Cerebellar nuclear complex (tissue), 1 donor: ENCODE measurements at places on chromosomes 13 and 19.

- DNase-seq: no peak
Measured at GRCh38 chr19:15199661-15200552, 888 bp downstream of the NOTCH3 start.

DNA sequence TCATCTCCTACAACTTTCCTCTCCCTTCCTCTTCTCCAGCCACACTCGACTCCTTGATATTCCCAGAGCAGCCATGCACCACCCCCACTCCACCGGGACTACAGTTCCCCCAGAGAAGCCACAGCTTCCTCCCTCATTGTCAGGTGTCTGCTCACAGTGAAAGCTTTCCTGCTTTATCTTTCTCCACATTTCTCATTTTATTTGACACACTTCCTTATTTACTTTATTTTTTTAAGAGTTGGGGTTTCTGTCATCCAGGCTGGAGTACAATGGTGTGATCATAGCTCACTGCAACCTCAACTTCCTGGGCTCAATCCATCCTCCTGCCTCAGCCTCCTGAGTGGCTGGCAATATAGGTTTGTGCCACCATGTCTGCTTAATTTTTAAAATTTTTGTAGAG, 464.6 kb downstream of the MYO16 start:
- DNase-seq: no peak

GRCh38 chr13:111115965-111116521, 933 bp downstream of the ARHGEF7 start:
- no peak for DNase-seq

DNA sequence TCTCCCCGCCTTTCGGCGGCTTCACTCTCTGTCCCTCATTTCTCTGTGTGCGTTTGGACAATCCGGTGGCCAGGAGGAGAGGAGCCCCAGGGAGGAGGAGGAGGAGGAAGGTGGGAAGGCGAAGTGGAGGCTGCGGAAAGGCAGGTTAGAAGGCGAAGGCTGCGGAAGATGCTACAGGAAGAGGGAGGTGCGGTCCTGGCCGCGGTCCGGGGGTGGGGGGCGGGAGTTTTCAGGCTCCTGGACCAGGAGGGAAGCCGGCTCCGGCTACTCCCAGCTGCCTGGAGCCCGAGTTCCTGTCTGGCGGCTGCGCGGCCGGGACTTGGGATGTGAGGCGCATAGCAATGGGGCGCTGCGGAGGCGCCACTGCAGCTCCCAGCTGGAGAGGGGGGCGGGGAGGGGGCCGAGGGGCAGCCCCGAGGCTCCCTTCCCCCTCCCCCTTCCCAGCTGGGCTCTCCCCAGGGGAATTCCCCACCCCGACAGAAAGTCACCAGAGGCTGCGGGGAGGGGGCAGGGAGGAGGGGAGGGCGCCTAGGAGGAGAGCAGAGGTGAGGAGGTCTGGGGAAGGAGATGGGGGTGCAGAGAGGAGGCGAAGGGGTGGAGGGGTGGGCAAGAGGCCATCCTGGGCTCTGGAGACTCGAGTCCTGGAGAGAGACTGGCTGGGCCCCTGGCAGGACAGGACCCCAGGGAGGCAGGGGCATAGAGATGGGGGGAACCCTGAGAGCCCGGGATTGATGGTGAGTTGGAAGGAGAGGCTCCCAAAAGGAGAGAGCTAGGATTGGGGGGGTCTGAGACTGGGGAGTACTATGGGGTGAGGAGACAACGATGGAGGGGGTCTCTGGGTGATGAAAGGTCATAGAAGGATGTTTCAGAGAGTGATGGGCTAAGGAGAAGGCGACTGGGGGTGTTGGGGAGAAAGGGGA, 2.0 kb downstream of the LRRC4B start:
- no peak for DNase-seq

DNA sequence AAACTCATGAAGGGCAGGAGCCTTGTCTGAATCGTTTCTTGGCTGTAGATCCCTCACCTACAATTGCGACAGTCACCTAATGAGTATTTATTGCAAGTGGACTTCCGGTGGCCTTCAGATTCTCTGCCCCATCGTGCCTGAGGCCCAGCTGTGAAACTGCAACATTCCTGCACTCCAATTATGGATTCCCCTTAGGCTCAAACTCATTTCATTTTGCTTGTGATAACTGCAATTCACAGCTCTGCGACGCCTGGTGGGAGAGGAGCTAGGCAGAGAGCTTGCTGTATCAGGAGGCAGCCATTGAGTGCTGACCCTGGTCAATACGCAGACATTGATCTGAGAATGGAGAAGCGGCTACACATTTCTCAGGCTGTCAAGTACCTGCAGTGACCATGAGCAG, 59.0 kb downstream of the CCDC70 start:
- no peak for DNase-seq

- DNase-seq: peak; percentile 92
Measured at GRCh38 chr19:58475714-58476497, at the start of gene ZNF446. Gene ZNF446, plus strand, starts transcription at chr19:58476352. Its CDS starts 867 bp downstream, at chr19:58477219.

- no peak for DNase-seq
Measured at GRCh38 chr13:57418067-57418677, 213.4 kb upstream of the PCDH17 start.

- peak; percentile 44 for DNase-seq
Measured at GRCh38 chr19:43634506-43634871, 5.2 kb downstream of the CADM4 start.

- DNase-seq: no peak
Measured at GRCh38 chr19:13260883-13261653, 110.9 kb downstream of the IER2 start.

DNA sequence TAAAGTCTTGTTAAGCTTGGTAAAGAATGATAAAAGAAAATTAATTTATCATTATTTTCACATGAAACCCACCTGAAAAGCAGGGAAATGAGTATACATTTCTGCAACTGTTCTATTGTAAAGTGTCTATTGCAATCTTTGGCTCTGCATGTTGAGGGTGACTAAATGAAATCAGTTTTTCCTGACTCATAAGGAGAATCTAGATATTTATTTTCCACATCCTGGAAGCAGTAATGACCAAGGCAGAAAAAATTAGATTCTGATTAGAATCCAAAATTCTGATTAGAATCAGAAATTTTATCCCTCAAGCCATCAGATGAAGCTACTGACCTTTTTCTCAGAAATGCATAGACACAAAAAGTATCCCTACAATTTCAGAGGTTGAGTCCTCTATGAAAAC, 178.4 kb downstream of the MYO16 start:
- DNase-seq: no peak

GRCh38 chr13:106284358-106284757, 251.1 kb downstream of the EFNB2 start:
- no peak for DNase-seq

DNA sequence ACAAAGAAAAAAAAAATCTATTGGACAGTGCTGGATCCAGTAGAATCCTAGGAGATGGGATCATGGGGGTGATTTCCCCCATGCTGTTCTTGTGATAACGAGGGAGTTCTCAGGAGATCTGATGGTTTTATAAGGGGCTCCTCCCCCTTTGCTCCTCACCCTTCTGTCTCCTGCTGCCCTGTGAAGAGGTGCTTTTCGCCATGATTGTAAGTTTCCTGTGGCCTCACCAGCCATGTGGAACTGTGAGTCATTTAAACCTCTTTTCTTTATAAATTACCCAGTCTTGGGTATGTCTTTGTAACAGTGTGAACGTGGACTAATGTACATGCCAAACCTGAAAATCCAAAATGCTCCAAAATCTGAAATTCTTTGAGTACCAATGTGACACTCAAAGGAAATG, 45.5 kb downstream of the ARHGEF7 start:
- DNase-seq: no peak

DNA sequence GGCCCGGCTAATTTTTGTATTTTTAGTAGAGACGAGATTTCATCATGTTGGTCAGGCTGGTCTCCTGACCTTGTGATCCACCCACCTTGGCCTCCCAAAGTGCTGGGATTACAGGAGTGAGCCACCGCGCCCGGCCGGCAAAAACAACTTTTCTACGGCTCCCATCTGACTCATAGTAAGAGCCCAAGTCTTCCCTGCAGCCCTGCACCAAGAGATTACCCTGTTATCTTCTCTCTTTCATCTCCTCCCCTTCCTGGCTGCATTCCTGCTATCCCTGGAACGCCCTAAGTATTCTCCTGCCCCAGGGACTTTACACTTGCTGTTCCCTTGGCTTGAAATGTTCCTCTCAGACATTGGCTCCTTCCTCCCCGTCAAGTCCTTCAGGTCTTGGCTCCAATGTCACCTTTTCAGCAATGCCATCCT, 6.6 kb downstream of the AP2S1 start:
- no peak for DNase-seq

- DNase-seq: no peak
Measured at GRCh38 chr19:38317104-38317612, 1.4 kb upstream of the YIF1B start.

GRCh38 chr19:4977299-4978174, 8.6 kb downstream of the KDM4B start:
- no peak for DNase-seq

- DNase-seq: no peak
Measured at GRCh38 chr13:47178090-47178950, 281.5 kb upstream of the HTR2A start.

- no peak for DNase-seq
Measured at GRCh38 chr19:36436531-36436930, 18.1 kb upstream of the ZFP82 start.

DNA sequence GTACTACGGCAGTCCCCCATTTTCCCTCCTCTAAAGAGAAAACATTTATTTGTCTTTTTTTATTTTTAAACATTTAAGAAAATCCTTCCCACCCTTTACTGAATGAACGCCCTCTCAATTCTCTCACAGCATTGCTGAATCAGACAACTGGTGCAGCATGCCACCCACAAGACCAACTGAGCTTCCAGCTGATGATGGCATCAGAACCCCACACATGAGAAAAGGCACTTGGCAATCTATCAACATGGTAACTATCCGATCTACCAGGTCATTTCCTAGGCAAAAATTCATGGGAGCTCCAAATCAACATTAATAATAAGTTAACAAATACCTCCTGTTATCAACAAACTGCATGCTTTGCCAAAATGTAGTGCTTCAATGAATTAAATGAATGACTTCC, 43.1 kb downstream of the LHFPL6 start:
- DNase-seq: no peak

GRCh38 chr19:29668746-29669609, 3.7 kb downstream of the PLEKHF1 start:
- DNase-seq: no peak
